Right renal cortex interstitium (tissue), 3 donors: ENCODE measurements at places on chromosomes 1 and 21.

GRCh38 chr1:229080361-229080760 lies 190.6 kb upstream of the RAB4A start:
- DNase-seq, result no peak

DNA sequence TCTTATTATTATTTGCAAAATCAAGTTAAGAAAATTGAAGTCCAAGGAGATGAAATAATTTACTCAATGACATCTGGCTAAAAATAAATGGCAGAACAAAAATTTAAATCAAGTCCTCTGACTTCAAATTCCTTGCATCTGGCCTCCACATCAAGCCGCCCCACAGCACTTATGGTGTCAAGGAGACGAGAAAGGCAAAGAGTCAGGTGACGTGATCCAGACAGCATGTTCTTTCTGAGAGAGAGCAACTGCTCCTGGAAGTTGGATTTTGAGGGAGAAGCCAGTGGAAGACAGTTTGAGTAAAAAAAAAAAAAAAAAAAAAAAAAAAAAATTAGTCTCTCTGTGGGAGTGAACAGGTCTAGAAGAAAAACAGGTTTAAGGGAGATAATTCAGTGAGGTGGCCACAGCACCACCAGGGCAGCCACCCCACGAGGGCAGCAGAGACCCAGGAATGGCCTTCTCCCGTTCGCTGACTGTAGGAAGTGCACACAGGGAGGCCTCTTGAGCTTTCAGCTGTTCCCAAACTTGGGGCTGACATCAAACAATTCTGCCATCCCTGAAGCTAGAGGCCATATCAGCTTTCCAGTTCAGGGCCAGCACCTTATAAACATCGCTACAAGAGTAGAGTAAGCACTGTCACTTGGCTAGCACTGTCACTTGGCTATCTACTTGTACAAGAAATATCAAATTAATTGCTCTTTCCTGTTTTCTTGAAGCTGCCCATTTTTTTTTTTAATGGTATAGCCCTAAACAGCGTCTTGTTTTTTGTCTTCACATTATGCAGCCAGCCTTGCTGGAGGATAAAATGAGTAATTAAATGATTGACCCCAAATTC lies 7.8 kb downstream of the C1orf162 start:
- DNase-seq, result peak; percentile 33

DNA sequence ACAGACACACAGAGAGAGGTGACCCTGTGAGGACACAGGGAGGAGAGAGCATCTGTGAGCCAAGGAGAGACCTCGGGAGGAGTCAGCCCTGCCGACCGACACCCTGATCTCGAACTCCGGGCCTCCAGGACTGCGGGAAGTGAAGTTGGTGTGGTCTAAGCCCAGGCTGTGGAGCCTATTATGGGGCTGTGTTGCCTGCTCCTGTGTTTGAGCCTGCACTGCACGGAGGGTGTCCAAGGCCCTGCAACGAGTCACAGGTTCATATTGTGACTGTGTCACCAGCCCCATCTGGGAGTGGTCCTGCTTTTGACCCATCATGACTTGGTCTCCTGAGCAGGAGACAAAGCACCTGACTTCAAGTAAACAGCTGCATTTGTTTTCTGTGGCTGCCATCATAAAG lies 186.0 kb upstream of the AJAP1 start:
- no peak for DNase-seq

DNA sequence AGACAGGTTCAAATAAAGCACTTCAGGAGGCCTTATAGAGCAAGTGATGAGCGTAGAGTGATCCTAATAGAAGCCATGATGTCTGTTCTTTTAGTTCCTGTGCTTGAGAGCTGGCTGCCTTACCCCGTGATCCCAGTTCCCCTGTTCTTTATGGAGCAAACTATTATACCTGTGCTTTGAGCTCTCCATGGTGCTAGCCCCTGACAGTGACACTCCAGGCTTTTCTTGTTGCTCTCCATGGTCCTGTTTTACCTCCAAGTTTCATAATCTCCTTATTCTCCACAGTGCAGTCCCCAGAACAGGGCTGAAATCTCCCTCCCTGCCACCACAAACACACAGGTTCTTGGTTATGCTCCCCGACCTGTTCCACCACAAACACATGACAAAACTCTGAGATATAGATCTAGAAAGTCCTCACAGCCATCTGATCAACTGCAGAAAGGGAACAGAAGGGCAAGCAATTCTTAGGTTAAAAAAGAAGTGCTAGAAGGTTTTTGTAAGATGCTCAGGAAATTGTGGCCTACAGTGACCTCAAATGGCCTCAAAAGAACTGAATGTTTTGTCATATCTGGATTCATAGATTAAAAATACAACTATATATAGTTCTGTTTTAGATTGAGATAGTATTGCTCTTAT lies 6.0 kb downstream of the CADM3 start:
- peak; percentile 72 for DNase-seq

- DNase-seq, result peak; percentile 65
These were observed 475.4 kb upstream of the NR5A2 start for GRCh38 chr1:199551967-199552565.

DNA sequence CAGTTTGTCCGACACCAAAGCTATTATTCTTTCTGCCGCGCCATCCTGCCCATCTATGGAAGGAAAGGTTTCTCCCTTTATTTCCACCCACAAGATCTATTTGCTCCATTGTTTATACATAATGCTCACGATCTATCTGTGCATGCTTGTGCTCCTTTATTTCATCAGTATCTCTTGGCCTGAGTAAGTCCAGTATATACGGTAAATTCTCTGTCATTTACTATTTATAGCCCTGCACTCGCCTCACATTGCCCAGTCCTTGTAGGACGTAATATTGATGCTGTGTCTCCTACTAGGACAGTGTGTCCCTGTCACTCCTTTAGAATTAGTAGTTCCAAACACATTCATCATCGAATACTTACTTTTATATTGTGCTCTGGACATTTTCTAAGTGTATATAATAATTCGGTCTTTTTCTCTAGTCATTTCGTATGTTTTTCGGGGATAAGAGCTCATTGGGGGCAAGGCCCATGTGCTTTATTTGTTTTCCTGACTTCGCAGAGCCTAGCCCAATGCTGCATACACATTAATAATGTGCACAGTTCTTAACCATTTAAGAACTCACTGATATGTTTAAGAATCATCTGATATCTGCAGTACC lies 3.1 kb upstream of the NID1 start:
- no peak for DNase-seq

DNA sequence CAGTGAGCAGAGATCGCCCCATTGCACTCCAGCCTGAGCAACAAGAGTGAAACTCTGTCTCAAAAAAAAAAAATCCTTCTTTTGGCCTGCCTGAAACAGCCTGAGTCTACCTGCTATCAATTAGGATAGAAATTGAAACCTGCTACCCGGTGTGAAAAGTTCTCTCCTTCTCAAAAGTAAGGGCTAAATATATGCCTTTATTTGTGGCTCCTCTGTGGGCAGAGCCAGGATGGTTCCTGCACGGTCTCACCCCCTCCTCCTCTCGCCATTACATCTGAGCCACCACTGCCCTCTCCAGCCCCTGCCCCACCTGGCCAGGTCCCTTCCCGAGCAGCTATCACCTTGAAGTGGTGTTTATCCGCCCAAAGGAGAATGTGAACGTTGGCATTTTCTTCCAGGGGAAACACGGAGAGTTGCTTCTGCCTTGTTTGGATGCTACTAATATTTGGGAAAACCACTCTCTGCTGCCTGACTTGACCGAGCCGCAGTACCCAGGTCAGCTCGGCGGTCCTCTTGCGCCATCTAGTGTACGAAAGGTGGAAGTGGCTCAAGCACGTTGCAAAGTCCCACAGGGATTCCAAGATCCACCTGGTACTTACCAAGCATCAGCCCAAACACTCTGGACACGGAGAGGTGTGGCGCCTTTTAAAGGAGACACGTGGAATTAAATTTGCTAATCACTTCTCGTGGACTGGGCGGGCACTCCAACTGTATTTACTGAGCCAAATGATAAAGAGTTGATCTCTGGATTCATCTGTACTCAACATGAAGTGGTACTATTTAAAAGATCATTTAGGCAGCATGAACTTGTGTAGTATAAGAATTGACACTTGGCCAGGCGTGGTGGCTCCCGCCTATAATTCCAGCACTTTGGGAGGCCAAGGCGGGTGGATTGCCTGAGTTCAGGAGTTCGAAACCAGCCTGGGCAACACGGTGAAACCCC lies 31.9 kb downstream of the SETD4 start:
- DNase-seq, result peak; percentile 54

- no peak for DNase-seq
These were observed 37.9 kb upstream of the DUSP10 start for GRCh38 chr1:221779771-221780170.

GRCh38 chr1:211870156-211870555 lies 39.6 kb upstream of the LPGAT1 start:
- DNase-seq, result no peak

DNA sequence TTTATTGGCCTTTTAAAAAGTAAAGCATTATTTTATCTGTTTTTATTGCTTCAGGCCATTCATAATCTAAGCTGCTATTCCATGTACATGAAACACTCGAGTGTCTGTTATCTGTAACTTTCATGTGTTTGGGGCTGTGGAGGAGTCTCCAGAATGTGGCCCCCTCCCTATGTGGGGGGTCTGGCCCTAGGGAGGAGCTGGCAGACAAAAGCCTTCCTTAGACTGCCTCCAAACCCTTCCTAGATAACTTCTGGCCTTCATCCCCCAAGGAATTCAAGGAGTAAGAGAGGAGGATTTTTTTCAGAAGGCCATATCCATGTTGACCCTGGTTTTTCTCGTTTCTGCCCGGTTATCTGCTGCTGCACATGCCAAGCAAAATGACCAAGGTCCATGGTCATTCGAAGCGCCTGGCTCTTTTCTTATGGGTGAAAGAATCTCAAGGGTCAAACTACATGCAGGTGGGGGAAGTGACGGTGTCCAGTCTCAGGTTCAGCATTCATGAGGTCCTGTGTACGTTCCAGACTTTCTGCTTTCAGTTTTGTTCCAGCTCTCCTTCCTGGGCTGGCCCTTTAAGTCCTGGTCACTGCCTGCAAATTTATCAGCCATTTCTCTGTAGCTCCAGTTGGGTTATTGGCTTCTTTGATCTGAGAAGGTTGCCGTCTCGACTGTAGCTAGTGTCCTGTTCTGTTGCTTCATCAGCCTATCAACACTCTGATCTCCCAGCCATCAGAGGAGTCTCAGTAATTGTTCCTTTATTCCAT lies 8.3 kb downstream of the TENT5C start:
- DNase-seq, result no peak

GRCh38 chr1:231272173-231272572 lies 31.2 kb downstream of the GNPAT start:
- no peak for DNase-seq

- DNase-seq, result no peak
These were observed 230.9 kb downstream of the LTN1 start for GRCh38 chr21:28761674-28762356.

GRCh38 chr21:43574741-43575472 lies 84.4 kb downstream of the HSF2BP start:
- DNase-seq, result no peak

DNA sequence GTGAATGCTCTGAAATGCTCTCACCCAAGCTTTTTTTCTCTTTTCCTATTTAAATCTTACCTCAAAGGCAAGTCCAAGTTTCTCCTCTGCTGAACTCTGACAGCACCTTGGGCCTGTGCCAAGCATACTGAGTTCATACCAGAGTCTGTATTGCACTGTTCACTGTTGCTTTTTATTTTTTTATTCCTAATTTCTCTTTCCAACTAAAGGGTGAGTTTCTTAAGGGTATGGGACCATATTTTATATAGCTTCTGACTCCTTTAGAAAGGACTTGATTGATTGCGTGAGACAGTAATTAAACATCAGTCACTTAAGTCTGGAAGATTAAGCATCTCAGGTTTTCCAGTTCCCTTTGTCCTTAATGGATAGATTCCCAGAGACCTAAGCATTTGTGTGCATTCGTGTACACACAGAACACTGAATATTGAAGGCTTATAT lies 69.9 kb downstream of the CACHD1 start:
- DNase-seq, result no peak

GRCh38 chr1:56194701-56195300 lies 384.6 kb downstream of the PLPP3 start:
- no peak for DNase-seq

GRCh38 chr1:121444096-121444495 lies 259.3 kb downstream of the SRGAP2C start:
- no peak for DNase-seq
